Thyroid gland (tissue), 4 donors: ENCODE measurements at places on chromosomes 13 and 19. TPM values are rescaled to one million over a fixed set of nuclear protein-coding genes. Genes with fewer than 3 reads are reported as not detected.
A peak's percentile ranks its signal among the peaks of the same experiment; 100 is the strongest.

- H3K27ac ChIP-seq: peak overlapping the region; percentile 2
- no peaks in the 10 kb centered on the region for H3K27me3 ChIP-seq
- peaks cover 17% of the 10 kb centered on the region for H3K4me1 ChIP-seq
- H3K4me3 ChIP-seq: no peak overlapping the region
These were observed 7.4 kb upstream of the IGFL1 start for GRCh38 chr19:46221981-46222610.

Gene LYPD5
- total RNA-seq: 1.8 TPM

- H3K36me3 ChIP-seq: peaks cover 2% of the 10 kb centered on the region
- DNase-seq: peak; percentile 84
- H3K27me3 ChIP-seq: peaks cover 9% of the 10 kb centered on the region
These were observed 906 bp downstream of the ANKLE1 start for GRCh38 chr19:17282488-17283125.

- no peak for DNase-seq
- H3K4me3 ChIP-seq: no peak overlapping the region
- H3K27ac ChIP-seq: no peak overlapping the region
- no peaks in the 10 kb centered on the region for H3K27me3 ChIP-seq
- no peaks in the 10 kb centered on the region for H3K4me1 ChIP-seq
- H3K36me3 ChIP-seq: no peaks in the 10 kb centered on the region
These were observed 134.2 kb downstream of the FRY start for GRCh38 chr13:32165796-32166195.

GRCh38 chr19:8023371-8023770, 17.9 kb upstream of the ELAVL1 start:
- DNase-seq: no peak
- H3K27me3 ChIP-seq: no peaks in the 10 kb centered on the region
- H3K4me1 ChIP-seq: no peaks in the 10 kb centered on the region
- H3K4me3 ChIP-seq: no peak overlapping the region

Gene OR7A5
- not detected for total RNA-seq

Gene ZNF547
- 4.8 TPM for total RNA-seq

DNA sequence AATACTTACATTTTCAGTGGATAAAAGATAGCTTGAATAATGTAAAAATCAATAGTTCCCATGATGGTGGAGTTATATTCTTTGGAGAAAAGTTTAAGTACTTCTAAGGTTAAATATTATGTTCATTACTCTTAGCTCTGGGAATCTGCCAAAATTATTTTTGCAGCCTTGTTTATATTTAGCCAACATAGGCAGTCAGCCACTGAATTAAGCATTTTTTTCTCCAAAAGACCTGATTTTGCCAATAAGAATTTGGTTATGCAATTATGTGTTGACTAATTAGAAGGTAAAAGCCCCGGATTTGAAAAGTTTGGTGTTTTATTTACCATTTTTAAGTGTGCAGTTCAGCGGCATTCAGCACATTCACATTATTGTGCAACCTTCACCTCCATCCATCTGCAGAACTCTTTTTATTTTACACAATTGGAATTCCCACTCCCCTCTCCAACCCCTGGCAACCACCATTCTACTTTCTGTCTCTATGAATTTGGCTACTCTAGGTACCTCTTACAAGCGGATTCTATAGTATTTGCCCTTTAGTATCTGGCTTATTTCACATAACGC, 90.1 kb upstream of the C1QTNF9B start:
- DNase-seq: no peak
- H3K36me3 ChIP-seq: no peaks in the 10 kb centered on the region
- H3K4me3 ChIP-seq: no peak overlapping the region
- no peak overlapping the region for H3K27ac ChIP-seq

GRCh38 chr13:22108283-22108942, 437.5 kb downstream of the FGF9 start:
- H3K4me1 ChIP-seq: peaks cover 15% of the 10 kb centered on the region
- no peaks in the 10 kb centered on the region for H3K27me3 ChIP-seq
- H3K27ac ChIP-seq: no peak overlapping the region
- no peak overlapping the region for H3K4me3 ChIP-seq
- no peaks in the 10 kb centered on the region for H3K36me3 ChIP-seq

DNA sequence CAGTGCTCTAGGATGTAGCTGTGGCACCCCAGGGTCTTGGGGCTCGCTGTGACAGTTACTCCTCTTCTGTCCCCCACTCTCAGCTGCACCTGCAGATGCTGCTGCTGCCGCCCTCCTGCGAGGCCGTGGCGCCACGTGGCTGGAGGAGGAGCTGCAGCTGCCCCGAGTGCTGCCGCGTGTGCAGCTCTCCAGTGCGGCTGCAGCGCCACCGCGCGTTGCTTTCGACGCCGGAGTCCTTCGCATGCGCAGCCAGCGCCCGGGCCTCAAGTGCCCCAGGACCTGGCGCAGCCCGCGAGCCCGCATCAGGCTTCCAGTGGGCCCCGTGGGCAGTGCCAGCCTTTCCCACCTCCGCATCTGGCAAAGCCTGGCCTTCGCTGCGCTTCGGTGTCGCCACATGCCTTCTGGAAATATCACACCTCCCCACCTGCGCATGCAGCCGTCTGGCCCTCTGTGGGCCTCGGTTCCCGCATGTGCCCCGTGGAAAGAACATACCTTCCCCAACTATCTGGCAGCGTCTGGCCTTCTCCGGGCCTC, 692 bp upstream of the ZNF580 start:
- DNase-seq: peak; percentile 76
- no peaks in the 10 kb centered on the region for H3K27me3 ChIP-seq

Gene CABP5
- not detected for total RNA-seq

- H3K27ac ChIP-seq: peak overlapping the region; percentile 25
- no peak overlapping the region for H3K4me3 ChIP-seq
- peaks cover 5% of the 10 kb centered on the region for H3K4me1 ChIP-seq
- H3K27me3 ChIP-seq: no peaks in the 10 kb centered on the region
- DNase-seq: peak; percentile 74
These were observed 97.1 kb upstream of the SPATA13 start for GRCh38 chr13:24063281-24063877.

DNA sequence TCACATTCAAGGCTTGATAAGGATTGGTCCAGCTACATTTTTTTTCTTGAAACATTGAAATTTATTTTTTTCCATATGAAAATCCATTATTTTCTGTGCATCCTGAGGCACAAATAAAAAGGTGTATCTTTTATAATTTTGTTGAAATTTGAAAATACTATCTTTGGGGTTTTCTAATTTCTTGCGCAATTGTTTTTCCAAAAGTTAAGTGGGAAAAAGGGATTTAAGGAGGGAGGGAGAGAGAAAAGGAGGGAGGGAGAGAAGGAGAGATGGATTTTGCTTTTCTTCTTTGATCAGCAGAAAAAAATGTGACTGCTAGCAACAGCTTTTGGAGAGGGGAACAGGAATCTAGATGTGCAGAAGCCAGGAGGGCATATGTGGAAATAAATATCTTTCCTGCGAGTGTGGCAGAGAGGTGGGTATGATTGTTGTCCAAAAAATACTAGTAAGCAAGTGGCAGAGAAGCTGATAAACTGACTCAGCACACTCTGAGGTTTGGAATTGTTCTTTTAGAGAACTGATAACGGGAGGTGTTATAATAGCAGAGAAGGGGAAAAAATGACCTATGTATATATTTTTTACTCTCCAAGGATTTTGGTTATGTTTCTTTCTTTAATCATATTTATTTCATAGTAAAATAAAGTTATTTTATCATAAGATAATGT, 61.2 kb upstream of the EDNRB start:
- no peaks in the 10 kb centered on the region for H3K27me3 ChIP-seq
- no peak overlapping the region for H3K4me3 ChIP-seq
- H3K27ac ChIP-seq: no peak overlapping the region
- H3K36me3 ChIP-seq: no peaks in the 10 kb centered on the region
- H3K4me1 ChIP-seq: no peaks in the 10 kb centered on the region

Gene CRLF1
- total RNA-seq: 97.0 TPM

DNA sequence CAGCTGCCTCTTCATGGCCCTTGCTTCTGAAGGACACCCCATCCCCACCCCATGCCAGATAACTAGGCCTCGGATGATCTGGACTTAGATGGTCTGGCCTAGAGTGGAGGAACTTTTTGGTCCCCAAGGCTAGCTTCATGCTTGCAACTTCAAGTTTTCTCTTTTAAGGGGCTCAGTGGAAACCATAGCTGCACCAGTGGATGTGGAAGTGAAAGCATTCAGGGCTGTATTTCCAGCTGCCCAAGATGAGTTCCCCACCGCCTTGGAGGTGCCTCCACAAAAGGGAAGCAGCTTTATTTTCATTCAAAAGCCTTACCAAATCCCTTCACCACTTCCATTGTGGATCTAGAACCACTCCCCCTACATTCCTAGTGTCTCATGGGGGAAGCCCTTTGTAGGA, 17.6 kb upstream of the GSX1 start:
- no peaks in the 10 kb centered on the region for H3K36me3 ChIP-seq
- H3K4me1 ChIP-seq: no peaks in the 10 kb centered on the region
- H3K27me3 ChIP-seq: no peaks in the 10 kb centered on the region

GRCh38 chr13:33006638-33007037, 9.6 kb upstream of the KL start:
- no peaks in the 10 kb centered on the region for H3K36me3 ChIP-seq
- H3K4me3 ChIP-seq: no peak overlapping the region
- no peaks in the 10 kb centered on the region for H3K4me1 ChIP-seq
- H3K27me3 ChIP-seq: no peaks in the 10 kb centered on the region
- no peak overlapping the region for H3K27ac ChIP-seq

- H3K4me1 ChIP-seq: no peaks in the 10 kb centered on the region
- no peaks in the 10 kb centered on the region for H3K27me3 ChIP-seq
- no peak for DNase-seq
These were observed 1.7 kb upstream of the SIGLEC7 start for GRCh38 chr19:51140441-51140840.

- H3K4me3 ChIP-seq: no peak overlapping the region
- no peak for DNase-seq
- no peak overlapping the region for H3K27ac ChIP-seq
- peaks cover 18% of the 10 kb centered on the region for H3K4me1 ChIP-seq
These were observed 1.8 kb downstream of the TMEM91 start for GRCh38 chr19:41377977-41378709.

GRCh38 chr13:37040789-37041188, 18.7 kb downstream of the SUPT20H start:
- no peak overlapping the region for H3K27ac ChIP-seq
- peaks cover 69% of the 10 kb centered on the region for H3K36me3 ChIP-seq
- H3K27me3 ChIP-seq: no peaks in the 10 kb centered on the region
- no peaks in the 10 kb centered on the region for H3K4me1 ChIP-seq
- no peak overlapping the region for H3K4me3 ChIP-seq

- H3K4me1 ChIP-seq: no peaks in the 10 kb centered on the region
- peak; percentile 16 for DNase-seq
- H3K27me3 ChIP-seq: no peaks in the 10 kb centered on the region
- no peaks in the 10 kb centered on the region for H3K36me3 ChIP-seq
These were observed 209.6 kb downstream of the OLFM4 start for GRCh38 chr13:53238261-53238660.

GRCh38 chr13:74423434-74423833, 289.2 kb upstream of the KLF12 start:
- H3K4me3 ChIP-seq: no peak overlapping the region
- no peak overlapping the region for H3K27ac ChIP-seq
- no peaks in the 10 kb centered on the region for H3K27me3 ChIP-seq
- DNase-seq: no peak
- H3K36me3 ChIP-seq: no peaks in the 10 kb centered on the region

GRCh38 chr19:41324921-41325639, 15.1 kb downstream of the CCDC97 start:
- peak overlapping the region; percentile 19 for H3K4me3 ChIP-seq
- H3K27ac ChIP-seq: peak overlapping the region; percentile 76
- no peaks in the 10 kb centered on the region for H3K27me3 ChIP-seq
- H3K4me1 ChIP-seq: peaks cover 36% of the 10 kb centered on the region
- H3K36me3 ChIP-seq: peaks cover 4% of the 10 kb centered on the region

DNA sequence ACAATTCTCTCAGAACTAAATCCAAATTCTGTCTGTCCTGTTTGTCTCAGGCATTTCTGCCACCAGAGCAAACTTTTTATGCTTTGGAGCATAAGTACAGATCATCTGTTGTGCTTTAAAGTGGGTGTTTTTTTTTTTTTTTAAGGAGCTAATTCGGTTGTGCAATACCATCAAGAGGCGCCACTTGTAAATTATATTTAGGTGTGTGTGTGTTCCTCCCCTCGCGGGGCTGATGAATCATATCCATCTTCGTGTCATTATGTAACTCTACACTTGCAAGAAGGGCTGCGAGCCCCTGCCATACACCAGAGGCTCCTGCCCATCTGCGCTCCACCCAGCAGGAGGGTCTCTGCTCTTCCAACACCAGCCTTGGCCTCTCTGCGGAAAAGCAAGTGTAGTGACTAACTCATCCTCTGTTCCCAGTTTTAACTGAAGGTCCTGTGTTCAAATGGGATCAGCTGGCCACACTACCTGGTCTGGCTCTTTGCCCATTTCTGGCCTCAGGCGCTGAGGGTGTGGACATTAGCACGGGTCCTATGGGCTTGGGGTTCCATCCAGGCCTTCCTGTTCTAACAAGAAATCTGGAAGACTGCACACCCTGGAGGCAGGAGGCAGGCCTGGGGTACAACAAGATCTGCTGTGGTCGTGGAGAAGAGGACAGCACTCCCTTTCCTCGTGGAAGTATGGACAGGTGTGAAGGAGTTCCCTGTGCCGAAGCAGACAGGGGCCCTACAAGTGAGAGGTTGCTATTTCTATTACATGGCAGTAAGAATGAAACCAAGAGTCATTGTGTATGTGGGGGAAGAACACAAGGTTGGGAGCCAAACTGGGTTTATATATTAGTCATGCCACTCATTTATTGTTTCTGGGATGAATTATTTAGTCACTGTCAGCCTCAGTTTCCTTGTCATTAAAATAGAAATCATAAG, 96.1 kb upstream of the MBNL2 start:
- peaks cover 21% of the 10 kb centered on the region for H3K4me1 ChIP-seq
- DNase-seq: no peak
- H3K27ac ChIP-seq: peak overlapping the region; percentile 33
- H3K36me3 ChIP-seq: no peaks in the 10 kb centered on the region
- no peaks in the 10 kb centered on the region for H3K27me3 ChIP-seq

Gene FXYD1
- total RNA-seq: 15.0 TPM

DNA sequence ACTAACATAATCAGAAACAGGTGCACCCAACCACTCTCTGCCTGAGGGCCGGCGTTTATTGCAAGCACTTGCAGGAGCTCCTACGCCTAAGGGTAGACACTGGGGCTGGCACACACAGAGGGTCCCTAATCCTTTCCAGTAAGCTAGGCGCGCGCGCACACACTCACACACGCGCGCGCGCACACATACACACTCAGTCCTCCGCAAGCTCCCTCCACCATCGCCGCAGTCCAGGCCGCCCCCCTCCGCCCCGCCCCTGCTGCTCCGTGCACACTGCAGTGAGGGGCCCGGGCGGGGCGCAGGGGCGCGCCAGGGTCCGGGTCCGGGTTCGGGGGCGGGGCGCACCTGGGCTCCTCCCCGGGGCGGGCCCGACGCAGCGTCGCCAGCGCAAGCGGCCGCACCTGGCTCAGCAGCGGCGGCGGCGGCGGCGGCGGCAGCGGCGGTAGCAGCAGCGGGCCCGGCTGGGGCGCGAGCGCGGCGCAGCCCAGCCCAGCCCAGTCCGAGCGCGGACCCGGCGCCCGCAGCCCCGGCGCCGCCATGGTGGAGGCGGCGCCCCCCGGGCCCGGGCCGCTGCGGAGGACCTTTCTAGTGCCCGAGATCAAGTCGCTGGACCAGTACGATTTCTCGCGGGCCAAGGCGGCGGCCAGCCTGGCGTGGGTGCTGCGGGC, at the start of gene CAMSAP3:
TSS of gene CAMSAP3 (plus strand) at position 398 of the 668 bp plus-strand sequence. CDS start at position 538, 140 bp downstream.
- no peak within 1 kb of the TSS for H3K27ac ChIP-seq
- H3K4me3 ChIP-seq: peak within 1 kb of the TSS; percentile 53
- no peaks in the 10 kb centered on the region for H3K36me3 ChIP-seq

Gene ELAVL3
- not detected for total RNA-seq
